RWPE1 (cell line): ENCODE measurements at places on chromosomes 3 and 15.
A peak's percentile ranks its signal among the peaks of the same experiment; 100 is the strongest.

DNA sequence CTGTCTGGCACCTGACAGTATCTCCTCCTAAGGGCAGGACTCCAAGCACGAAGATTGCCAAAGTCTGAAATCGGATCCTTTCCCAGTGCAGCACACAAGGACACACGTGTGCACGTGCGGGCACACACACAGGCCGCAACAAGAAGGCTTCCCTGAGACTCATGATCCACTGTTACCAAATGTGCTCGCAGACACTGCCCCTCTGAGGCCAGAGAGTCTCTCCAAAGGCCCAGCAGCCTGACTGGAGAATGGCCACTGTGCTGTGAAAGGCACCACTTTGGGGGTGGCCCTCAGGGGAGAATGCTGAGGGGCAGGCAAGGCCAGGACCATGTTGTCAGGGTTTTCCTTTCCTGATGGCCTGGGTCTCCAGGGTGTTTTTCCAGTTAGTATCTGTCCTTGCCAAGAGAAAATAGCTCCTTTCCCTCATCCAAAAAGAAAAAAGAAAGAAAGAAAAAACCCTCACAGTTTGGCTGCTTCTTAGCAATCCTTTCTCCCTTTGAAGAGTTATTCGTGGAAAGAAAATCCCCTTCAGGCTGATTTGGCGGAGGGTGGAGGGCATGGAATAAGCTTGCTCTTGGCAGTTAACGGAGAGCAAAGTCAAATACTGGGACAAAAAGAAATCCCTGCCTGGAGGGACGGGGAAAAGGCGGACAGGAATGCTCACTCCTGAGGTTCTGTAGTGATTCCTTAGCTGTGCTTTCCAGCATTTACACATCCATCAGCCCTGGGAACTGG, 112.2 kb upstream of the ETV5 start:
- DNase-seq: no peak

- no peak for DNase-seq
Observed at GRCh38 chr3:129065720-129066073, 5.1 kb downstream of the GP9 start.

GRCh38 chr15:84391191-84391590, 155.6 kb downstream of the GOLGA6L4 start:
- no peak for DNase-seq

DNA sequence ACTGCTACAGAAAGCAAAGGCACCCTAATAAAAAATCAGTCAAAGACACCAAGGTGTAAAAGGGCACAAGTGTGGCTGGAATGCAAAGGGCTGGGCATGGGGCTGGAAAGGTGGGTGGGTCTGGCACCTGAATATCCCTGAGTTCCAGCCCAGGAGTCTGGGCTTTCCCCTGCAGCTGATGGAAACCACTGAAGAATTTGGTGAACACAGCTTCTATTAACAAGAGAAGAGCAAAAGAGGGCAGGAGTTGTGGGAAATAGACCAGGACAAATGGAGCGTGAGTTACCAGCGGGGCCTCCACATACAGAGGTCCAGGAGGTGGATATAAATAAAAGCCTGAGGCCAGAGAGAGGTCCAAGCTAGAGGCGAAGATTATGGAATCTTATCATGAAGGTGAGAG, 45.1 kb upstream of the TPM1 start:
- DNase-seq: no peak

DNA sequence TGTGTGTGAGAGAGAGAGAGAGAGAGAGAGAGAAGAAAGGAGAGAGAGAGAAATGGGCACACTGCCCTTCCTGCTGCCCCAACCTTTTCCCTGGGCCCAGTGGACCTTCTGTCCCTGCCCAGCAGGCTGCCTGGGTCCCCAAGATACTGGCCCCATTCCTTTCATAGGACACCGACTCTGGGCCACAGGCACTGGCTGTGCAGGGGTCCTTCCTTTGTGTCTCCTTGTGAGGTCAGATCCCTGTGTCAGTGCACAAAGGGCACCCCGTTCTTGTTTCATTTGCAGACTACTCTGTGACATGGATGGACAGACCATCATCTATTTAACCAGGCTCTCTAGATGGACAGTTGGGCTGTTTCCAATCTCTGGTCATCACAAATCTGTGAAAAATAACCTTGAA, 21.3 kb upstream of the KLF13 start:
- DNase-seq: no peak

DNA sequence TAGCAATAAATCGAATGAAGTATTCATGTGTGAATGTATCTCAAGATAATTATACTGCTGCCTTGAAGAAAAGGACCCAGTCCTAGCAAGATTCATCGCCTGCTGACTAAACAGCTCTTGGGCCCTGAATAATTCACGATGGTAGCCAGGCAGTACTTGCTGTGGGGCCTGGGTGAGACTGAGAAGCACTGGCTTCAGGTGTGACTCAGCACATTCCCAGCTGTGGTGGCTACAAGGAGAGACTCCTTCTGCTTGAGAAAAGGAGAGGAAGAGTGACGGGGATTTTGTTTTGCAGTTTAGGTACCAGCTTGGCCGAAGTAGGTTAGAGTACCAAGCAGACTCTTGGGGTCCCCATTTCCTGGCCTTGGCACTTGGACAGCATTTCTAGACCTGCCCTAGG, 47.6 kb upstream of the CD200R1L start:
- DNase-seq: no peak

DNA sequence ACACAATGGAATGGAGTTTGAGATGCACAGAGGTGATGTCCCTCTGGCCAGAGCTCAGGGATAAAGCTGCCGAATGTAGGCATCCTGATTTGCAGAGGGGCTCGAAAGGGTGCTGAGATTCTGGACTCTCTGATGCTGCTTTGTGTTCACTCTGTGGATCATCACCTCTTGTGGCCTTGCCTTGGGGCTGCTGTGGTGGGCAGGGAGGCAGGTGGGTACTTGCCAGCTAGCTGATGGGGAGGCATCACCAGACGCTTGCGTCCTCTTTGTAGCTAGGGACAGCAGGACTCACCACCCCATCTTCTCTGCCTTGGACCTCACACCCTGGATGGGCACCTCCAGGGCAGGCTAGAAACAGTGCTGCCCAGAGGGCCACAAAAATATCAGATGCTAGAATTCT, 14.6 kb upstream of the RASGRF1 start:
- no peak for DNase-seq

DNA sequence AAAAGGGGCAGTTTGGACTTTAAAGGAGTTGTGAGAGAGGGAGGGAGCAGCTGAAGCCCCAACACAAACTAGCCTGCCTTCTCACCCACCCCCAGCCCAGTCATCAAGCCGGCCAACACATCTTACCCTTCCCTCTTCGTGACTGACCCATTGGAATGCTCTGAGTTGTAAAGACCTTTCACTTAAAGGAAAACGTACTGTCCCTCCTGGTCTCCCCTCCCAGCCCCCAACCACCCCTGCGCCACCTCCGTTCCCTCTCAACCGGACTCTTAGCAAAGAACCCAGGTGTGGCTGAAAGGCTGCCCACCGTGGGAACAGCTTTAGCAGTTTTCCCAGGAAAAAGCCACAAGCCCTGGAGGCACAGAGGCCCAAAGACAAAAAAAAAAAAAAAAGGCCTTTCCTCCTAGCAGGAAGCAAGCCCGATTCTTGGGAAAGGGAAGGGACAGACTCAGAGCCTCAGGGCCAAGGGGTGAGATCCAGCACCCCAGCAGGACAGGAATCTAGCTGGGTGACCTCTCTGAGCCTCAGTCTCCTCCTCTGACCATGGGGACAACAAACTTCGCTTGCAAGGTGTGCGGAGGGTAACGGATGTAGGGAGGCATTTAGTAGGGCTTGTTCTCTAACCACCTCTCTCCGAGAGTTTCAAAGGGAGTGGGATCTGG, 2.4 kb downstream of the CYP11A1 start:
- no peak for DNase-seq

DNA sequence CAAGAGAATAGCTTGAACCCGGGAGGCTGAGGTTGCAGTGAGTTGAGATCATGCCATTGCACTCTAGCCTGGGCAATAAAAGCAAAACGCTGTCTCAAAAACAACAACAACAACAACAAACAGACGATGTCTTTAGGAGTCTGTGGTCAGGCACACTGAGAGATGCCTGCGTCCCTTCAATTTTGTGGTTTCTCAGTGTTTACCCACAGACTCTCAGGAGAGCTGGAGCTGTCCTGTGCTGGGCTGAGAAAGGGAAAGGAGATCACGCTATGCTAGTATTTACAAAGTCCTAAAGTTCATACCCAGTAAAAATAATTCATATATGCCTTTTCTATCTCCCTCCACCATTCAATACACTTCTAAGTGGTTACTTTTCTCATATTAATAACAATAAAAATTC, 6.3 kb downstream of the LAMP3 start:
- DNase-seq: no peak

DNA sequence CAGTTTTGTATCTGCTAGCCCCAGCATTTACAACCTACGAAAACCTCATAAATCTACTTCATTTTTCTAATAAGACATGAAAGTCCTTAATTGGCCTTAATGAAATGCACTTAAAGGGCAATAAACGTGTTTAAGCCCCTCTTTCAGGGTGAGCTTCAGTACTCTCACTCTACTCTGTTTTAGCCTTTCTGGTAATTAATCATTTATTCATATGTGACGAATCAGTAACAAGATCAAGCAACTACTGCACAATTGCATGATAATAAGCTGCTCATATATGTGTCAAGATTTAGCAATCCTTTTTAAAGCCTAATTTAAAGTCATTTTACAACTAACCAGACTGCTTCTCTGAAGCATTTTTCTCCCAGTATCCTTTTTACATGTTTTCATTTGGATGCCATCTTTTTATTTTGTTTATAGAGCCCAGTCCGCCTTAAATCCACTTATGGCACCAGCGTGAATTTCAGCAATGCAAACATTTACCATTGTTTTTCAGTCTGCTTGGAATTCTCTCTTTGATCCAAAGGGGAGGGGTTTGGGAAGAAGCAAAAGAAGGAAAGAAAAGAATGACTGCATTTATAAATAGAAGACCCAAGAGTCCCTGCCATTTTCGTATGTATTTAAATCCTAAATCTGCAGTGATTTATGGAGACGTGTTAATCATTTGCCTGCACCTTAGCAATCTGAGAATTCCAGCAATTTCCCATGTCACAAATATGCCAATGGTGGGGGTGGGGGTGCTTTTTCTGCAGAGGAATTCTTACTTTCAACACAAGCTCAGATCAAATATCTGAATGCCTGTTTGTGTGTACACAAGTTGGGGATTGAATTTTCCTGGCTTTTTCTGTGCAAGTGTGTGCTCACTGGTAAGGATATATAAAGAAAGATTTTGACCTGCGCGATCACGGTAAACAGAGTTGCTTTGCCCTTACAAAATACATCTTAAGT, 230.8 kb upstream of the TBC1D5 start:
- DNase-seq: no peak

- no peak for DNase-seq
Observed at GRCh38 chr3:195201295-195201694, 69.7 kb downstream of the XXYLT1 start.

- peak; percentile 30 for DNase-seq
Observed at GRCh38 chr3:53046171-53047170, 598 bp upstream of the SFMBT1 start.

- no peak for DNase-seq
Observed at GRCh38 chr3:24631481-24631880, 136.8 kb upstream of the THRB start.

GRCh38 chr15:97680606-97681220, 279.8 kb upstream of the ARRDC4 start:
- DNase-seq: no peak

GRCh38 chr3:125121246-125122010, 65.6 kb upstream of the HEG1 start:
- DNase-seq: no peak

DNA sequence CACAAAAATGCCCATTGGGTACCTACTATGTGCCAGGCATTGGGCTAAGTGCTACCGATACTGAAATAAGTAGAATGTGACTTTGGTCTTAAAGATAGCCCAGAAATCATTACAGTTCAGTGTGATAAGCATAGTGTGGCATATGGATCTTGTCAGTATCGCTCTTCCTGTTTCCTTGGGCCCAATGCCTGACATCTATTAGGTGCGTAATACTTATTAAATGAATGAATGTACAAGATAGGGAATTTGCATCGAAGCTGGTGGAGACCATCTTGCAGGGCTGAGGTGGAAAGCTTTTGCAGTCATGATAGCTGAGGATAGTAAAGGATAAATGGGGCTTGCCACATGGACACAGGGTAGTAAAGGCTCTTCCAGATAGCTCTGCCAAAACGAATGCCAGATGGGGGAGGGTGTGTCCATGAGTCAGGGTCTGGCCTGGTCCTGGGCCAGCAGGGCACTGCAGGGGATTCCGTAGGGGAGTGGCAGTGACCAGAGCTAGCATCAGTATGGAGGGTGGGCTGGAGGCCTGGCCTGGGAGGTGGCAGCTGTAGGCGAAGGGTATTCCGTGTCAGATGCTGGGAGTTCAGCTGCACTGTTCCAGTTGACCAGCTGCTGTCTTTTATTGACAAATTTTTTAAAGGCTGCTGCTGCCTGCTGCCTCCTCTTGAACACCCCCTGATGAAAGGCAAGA, 23.5 kb downstream of the TSEN2 start:
- DNase-seq: peak; percentile 49

GRCh38 chr3:150449169-150449721, 41.1 kb downstream of the TSC22D2 start:
- peak; percentile 34 for DNase-seq

- no peak for DNase-seq
Observed at GRCh38 chr15:70113304-70113700, 15.6 kb upstream of the TLE3 start.
